ENCODE measurements at places on chromosomes 4 and X.

GRCh38 chr4:55808632-55809031 lies 11.0 kb upstream of the EXOC1L start:
- DNase-seq, result no peak

- DNase-seq, result no peak
Measured at GRCh38 chr4:39037491-39037825, 5.2 kb upstream of the TMEM156 start.

- DNase-seq, result no peak
Measured at GRCh38 chr4:11603591-11604194, 175.0 kb upstream of the HS3ST1 start.

DNA sequence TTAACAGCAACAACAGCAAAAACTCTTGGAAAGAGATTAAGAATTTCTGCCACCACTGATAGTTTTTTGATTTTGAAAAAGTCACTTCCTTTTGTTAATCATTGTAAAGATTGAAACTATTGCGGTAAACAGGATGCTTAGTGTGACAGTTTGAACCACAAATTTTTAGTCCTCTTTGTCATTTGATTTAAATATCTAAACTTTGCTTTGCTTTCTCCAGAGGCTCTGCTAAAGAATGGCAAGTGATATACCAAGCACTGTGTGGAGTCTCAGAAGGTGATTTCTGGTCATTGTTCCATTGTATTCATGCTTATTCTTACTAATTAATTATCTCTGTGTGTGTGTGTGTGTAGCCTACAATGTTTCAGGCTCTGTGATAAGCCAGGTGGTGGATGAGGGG lies 155.6 kb downstream of the BMPR1B start:
- no peak for DNase-seq

Data from CD4-positive, alpha-beta T cell treated with Interleukin-1 beta for 1 hour (primary cell).